GM04504 (cell line): ENCODE measurements at places on chromosomes 2 and 18.

DNA sequence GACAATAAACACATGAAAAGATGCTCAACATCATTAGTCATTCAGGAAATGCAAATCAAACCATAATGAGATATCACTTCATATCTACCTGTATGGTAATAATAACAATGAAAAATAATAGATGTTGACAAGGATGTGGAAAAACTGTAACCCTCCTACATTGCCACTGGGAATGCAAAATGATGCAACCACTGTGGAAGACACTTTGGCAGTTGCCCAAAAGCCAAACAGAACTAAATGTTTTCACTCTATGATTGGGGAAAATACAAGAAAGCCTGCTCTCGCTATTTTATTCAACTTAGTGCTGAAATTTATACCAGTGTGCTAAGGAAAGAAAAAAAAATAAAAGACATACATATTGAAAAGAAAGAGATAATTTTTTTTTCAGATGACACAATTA is 934.5 kb downstream of the CNTNAP5 start:
- no peak for DNase-seq

DNA sequence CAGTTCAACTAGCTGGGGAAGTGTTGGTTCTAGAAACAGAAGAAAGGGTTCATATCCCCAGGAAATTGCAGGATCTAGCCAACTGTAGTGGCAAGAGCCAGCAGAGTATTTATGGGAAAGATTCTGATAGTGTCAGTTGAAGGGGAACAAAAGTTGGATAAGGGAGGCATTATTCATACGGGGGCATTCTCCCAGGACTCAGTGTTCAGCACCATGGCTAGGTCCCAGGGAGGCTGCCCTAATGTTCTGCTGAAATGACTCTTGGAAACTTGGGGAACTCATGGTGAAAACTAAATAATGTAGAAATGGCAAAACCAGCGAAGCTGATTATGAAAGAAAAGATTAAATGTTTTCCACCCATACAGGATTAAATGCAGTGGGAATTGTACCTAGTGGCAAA is 543.7 kb downstream of the TRIB2 start:
- no peak for DNase-seq

DNA sequence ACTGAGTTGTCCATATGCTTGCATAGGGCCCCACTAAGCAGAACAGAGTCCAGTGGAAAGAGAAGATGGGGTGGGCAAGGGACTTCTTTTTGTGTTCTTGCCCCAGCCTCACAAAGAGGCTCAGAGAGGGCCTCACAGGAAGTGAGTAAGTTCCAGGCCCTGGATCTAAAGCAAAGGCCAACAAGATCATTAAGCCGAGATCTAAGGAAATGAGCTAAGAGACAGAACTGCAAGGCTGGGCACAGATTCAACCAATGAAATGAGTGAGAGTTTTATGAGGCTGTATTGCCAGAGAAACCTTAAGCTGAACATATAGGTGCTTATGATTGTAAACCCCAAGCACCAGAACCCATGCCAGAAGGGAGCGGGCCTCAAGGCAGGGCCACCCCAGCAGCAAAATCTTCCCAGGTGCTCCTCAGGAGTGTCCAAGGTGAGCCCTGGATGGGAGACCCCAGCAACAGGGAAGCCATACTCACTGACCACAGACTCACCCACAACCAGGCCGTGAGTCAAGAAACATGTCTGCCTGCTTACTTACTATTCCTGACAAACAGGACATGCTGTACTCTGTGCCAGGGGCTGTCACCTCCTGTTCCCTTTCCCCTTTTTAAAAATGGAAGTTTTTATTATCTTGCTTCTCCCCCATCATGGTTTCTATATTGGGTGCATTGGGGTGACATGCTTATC is 40.2 kb downstream of the SLC14A1 start:
- DNase-seq = no peak

DNA sequence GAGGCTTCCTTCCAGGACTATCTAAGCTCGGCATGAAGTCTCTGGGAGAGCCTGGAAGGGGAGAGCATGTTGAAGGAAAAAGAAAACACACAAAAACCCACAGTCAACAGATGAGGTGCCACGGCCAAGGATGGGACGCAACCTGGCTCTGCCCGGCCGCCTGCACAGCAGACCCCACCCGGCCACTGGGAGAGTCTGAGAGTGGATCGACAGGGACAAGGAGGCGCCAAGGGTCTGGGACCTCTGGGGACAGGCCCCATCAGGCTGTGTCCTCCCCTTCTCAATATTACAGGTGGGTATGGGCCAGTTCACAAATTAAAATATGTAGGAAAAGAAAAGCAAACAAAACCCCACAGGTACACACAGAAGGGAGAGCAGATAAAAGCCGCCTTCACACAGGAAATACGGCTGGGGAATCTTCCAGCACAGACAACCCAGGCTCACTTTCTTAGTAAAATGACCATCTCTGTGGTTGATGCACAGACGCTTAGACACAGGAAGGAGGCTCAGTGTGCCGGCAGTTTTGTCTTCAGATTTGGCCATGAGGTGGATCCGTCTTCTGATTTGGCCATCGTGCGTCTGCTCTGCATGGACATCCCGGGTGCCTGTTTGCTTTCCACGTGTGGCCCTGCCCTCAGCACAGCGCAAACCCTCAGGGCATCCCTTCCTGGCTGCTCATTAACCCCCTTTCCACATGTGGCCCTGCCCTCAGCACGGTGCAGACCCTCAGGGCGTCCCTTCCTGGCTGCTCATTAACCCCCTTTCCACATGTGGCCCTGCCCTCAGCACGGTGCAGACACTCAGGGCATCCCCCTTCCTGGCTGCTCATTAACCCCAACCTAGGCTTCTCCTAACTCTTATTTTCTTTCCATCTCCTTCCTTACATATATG is 138.4 kb downstream of the EIPR1 start:
- no peak for DNase-seq

- DNase-seq = peak; percentile 81
Observed at GRCh38 chr2:102061962-102062795, 70.4 kb downstream of the IL1R2 start.

DNA sequence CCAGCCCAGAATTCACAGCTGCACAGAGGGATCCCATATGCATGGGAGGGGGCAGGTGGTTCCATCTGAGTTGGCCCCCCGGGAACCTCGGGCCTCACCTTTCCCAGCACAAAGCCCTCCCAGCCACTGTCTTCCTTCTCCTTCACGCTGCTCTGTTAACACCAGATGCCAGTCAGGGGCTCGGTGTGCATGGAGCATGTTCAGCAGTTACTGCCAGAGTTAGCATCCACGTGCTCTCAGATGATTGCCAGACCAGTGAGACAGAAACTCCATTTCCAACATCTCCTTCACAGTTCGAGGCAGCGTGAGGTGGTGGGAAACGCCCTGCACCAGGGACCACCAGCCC is 101.0 kb downstream of the PTGR3 start:
- no peak for DNase-seq

DNA sequence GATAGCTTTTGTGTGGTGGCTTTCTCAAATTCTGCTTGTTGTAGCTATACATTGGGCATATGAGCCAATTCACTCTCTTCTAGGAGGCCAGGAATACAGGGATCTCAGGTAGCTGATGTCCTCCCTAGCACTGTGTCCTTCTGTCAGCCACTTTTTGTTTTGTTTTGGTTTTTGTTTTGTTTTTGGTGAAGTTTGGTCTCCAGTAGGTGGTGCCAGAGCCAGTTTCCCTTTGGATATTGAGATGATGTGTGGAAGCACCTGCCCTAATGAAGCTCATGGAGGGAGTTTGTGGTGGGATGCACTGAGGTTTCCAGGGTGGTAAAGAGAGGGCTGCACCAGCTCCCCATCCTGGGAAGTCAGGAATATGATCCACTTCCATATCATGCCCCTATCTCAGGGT is 100.5 kb upstream of the VWC2L start:
- no peak for DNase-seq

DNA sequence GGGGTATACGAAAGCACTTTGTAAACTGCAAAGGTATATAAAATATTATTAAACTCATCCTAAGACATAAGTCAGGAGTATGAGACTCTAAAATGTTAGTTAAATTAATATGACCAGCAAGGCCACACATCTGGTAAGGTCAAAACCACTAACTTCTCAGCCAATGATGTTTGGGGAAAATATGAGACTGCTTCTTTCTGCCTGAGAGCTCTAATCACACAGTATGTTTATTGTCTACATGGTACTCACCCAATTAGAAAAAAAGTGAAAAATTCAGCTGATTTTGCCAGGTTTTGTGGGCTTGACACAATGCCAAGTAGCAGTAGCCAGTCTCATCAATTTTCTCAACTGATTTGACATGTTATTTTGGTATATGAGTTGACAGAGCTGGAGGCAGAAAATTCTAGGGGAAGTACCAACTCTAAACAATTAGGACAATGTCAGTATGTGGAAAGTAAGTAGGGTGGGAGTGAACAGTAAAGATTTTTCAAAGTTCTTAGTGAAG is 87.3 kb downstream of the ALK start:
- no peak for DNase-seq

DNA sequence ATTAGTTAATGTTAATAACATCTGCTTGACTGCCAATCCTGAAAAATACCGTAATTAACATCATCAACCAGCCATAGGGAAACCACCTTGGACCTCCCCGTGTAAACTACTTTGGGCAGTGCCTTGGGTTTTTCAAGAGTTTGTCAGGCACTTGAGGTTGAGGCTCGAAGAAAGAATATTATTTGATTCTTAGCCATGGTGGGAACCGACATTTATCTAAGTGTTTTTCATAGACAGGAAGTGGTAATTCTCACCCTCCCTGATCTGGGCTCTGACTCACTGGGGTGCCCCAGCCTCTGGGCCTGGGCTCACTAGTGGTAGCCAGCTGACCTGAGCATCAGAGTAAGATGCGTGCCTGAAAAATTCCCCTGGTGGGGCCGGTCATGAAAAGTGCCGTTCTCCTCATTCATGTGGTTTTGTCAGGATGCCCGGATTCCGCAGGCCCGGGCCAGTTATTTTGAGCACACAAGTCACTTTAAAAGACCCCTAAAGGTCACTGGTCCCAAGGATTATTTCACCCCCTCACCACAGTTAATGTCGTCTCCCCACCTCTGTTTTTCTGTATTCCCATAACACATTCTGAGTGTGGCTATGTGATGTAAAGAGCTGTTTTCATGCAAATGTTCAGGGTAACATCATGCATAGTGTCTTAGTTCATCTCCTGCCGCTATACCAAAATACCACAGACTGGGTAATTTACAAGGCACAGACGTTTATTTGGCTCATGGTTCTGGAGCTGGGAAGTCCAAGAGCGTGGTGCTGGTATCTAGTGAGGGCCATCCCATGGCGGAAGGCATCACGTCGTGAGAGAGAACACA is 21.6 kb upstream of the SPATA3 start:
- peak; percentile 35 for DNase-seq

DNA sequence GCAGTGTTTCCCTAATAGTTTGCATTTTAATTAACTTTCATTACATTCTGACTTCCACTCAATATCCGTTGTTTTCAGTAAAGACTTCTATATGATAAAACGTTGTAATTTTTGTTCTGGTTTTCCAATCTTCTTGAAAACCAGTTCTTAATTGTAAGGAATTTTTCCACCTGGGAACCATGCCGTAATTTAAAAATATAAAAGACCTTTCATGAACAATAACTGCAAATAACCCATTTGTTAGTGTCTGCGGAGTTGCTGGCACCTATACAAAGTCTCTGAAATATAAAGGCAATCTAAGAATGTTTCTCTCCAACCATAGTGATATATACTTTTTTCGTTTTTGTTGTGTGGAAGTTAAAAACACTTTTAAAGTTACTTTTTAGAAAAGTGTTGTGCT is 7.7 kb upstream of the SATB2 start:
- DNase-seq = no peak

DNA sequence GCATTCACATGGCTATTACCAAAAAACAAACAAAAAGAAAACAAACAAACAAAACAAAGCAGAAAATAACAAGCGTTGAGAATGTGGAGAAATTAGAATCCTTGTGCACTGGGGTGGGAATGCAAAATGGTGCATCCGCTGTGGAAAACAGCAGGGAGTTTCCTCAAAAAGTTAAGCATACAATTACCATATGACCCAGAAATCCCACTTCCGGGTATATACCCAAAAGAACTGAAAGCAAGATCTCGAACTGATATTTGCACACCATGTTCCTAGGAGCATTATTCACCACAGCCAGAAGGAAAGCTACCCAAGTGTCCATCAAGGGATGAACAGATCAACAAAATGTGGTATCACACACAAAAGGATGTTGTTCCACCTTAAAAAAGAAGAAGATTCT is 17.9 kb upstream of the TEX51 start:
- DNase-seq = no peak

GRCh38 chr2:118974103-118974993 is 32.4 kb downstream of the MARCO start:
- DNase-seq = peak; percentile 42

DNA sequence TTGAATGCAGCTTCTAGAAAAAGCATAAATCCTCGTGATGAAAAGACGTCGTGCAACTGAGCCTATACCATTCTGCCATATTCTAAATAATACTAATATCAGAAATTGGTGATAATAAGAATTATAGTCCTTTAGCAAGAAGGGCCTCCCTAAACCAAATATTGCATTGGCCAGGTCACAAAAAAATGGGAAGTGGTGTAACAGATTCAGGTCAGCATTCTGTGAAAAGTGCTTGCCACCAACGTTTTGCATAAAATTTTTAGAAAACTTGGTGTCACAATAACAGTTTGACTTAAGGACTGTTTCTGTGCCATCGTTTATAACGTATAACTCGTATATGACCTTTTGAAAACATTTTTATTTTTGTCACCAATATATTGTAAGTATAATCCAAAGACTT is 603.6 kb downstream of the CPS1 start:
- no peak for DNase-seq

DNA sequence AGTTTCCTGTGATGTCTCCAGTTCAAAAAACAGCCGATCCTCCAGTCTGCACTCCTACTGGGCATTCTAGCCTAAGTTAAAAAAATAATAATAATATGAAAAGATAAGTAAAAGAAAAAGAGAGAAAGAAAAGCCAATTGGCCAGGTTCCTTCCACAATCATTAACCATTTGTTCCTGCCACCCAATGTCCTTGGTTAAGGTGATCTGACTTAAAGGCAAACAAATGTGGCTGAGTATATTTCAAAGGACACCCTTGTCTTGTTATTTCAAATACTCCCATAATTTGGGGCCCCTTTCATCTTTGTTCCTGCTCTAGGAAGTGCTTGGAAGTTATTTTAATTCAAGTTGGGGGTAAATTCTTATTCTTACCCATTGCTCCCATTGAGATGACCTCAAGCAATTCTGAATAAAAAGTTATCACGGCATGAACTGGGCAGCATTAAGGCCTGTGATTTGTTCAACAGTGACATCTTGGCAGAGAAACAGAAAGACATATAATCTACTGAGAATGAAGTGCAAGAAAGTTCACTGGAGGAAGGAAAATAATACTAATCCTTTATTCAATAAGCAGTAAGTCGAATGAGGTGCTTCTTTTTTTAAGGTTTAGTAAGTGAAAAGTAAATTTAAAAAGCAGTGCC is 1054.5 kb upstream of the FANCL start:
- no peak for DNase-seq

DNA sequence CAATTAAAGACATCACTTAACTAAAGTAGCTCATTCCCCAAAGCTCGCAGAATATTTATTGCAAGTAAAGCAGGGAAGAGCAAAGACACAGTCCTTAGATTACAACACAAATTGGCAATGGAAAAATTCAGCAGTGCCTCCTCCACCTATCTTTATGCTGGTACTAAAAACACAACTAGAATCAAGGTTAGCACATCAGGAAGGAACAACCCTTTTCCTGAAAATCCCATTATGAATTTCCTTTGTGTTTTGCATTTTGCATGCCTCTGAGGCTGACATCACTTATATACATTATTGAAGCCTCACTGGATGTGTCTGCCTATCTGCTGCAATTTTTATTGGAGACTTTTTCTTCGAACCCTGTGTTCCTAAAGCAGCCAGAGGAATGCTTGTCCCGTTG is 193.8 kb upstream of the STK17B start:
- no peak for DNase-seq

GRCh38 chr2:168961450-168962229 is 60.5 kb downstream of the G6PC2 start:
- peak; percentile 48 for DNase-seq
